SW 1271 (cell line): ENCODE measurements at places on chromosomes 7 and 10.

DNA sequence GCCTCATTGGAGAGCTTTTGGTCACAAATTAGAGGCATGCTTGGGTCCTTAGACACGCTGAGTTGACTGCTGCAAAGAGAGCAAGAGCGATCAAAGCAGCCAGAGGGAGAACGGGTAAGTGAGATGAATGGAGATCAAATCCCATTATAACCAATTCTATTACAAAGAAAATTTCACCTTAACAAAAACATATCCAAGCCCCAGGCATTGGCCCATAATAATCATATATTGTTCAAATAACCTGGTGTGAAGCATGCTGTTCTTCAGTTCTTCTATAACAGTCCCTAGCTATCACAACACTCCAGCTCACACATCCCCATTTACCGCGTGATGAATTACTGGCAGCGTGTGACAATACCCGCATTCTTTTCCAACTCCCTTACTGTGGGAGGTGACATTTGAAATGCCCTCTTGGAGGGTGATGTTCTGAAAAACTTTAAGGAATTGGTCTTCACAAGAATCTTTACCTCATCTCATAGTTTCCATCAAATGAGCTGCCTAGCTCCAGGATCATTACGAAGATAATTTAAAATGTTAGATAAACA lies 156.1 kb upstream of the PLXNA4 start:
- DNase-seq: no peak

DNA sequence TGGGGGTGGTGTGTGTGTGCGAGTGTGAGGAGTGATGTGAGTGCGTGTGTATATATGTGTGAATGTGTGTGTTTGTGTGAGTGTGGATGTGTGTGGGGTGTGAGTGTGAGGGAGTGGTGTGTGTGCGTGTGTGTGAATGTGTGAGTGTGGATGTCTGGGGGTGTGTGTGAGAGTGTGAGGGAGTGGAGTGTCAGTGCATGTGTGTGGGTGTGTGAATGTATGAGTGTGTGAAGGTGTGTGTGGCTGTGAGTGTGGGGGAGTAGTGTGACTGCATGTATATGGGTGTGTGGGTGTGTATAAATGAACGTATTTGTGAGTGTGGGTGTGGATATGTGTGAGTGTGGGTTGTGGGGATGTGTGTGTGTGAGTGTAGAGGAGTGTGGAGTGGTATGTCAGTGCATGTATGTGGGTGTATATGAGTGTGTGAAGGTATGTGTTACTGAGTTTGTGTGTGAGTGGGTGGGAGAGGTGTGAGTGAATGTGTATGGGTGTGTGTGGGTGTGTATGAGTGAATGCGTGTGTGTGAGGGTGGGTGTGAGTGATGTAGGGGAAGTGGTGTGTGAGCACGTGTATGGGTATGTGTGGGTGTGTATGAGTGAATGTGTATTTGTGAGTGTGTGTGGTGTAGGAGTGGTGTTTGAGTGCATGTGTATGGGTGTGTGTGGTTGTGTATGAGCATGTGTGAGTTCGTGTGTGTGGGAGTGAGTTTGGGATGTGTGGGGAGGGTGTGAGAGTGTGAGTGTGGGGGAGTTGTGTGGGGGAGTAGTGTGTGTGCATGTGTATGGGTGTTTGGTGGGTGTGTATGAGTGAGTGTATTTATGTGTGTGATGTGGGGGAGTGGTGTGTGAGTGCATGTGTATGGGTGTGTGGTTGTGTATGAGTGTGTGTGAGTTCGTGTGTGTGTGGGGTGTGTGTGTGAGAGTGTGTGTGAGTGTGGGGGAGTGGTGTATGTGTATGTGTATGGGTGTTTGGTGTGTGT lies 28.5 kb upstream of the NUB1 start:
- DNase-seq: no peak

GRCh38 chr7:51080216-51080615 lies 236.4 kb downstream of the COBL start:
- no peak for DNase-seq

DNA sequence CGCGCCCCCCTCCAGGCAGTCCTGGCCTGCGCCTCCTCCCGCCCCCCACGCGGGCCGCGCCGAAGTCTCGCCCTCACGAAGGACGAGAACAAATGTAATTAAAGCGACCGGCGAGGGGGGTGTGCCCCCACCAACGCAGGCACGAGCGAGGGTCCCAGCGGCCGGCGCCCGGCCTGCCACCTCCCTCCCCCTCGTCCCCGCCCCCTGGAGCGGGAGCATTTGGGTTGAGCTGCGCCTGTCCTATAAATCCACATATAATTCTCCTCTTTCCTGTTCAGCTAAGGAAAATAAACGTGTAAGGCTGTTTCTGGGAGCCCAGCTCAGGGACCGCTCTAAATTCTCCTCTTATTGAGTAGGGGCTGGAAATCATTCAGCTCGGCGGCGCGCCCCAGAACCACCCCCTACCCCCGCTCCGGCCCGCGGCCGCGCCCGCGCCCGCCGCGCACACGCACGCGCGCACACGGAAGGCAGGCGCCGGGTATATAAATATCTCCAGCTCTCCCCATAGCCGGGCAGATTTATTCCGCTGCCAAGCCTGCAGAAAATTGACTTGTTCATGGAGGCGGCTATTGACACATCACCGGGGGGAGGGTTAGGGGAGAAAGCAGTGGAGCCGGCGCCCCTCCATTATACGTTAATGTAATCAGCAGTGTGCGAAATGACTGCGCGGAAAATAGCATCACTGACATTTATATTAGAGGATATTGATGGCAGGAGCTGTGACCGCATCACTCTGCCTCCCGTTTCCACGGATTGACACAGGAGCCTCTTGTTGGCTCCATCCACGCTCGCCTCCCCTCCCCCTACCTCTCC lies 61.6 kb upstream of the BTRC start:
- DNase-seq: no peak
